Inflammatory macrophage treated with lipopolysaccharide for 4 hours (primary cell): ENCODE measurements at places on chromosomes 12 and 14.

GRCh38 chr12:96233939-96234461 lies 39.8 kb downstream of the ELK3 start:
- DNase-seq: no peak

GRCh38 chr12:50564237-50564947 lies 59.6 kb downstream of the DIP2B start:
- DNase-seq: peak; percentile 56

GRCh38 chr14:95496690-95497259 lies 19.7 kb downstream of the SYNE3 start:
- DNase-seq: peak; percentile 32

DNA sequence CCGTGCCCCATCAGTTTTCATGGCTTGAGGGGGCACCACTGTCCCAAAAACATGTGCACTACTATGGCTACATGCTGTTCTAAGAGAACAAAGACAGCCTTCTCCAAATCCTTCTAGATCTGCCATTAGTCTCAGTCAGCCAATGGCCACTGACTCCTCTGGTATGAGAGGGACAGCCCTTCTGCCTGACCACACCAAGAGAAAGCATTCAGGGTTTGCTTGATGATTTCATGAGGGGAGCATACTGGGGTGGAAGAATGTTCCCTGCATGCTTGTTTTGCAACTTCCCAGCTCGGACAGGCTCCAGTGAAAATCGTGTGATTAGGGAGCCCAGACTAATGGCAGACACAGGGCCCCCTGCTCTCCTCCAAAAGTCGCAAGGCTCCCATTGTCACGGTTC lies 199.6 kb upstream of the ALG10B start:
- DNase-seq: no peak

GRCh38 chr14:75597149-75597548 lies 18.7 kb downstream of the FLVCR2 start:
- DNase-seq: peak; percentile 96
